ENCODE measurements at places on chromosomes 16 and 17.

DNA sequence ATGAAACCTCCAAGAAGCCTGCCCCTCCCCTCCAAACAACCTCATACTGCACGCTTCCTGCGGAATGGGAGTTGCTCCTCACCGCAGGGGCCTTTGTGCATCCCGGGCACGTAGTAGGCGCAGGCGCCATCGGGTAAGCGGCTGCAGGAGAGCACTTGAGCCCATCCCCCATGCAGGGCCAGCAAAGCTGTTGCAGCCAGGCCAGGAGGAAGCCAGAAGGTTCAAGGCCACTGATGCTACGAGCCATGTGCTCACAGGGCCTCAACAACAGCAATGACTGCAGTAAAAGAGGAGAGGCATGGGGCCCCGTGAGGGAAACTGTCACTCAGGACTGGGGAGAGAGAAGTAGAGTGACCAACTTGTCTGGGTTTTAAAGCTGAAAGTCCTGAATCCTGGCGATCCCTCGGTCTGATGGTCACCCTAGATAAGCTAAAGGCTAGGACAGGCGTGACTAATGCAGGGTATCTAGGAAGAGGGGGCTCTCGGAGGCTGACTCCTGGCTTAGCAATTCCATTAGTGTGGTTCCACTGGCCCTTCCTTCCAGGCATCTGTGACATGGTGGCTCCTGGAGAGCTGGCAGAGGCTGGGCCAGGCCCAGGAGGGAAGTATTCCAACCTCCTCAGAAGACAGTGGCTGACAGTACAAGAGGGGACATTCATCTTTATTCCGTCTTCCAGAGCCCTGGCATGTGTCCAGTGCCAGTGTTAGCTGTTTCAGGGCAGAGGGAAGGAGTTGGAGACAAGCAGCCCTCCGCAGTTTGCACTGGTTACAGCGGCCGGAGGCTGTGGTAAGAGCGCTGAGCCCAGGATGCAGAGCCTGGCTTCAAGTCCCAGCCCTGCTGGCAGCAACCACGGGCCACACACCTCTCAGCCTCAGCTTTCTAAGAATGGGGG, 20.8 kb downstream of the GOSR2 start:
- H3K27me3 ChIP-seq, result no peaks in the 10 kb centered on the region
- H3K27ac ChIP-seq, result no peak overlapping the region
- DNase-seq, result no peak
- H3K4me1 ChIP-seq, result peaks cover 17% of the 10 kb centered on the region
- H3K4me3 ChIP-seq, result no peak overlapping the region

GRCh38 chr16:84040823-84041820, 1.5 kb downstream of the SLC38A8 start:
- H3K4me1 ChIP-seq, result no peaks in the 10 kb centered on the region
- no peak for DNase-seq
- H3K4me3 ChIP-seq, result no peak overlapping the region
- no peaks in the 10 kb centered on the region for H3K27me3 ChIP-seq
- H3K36me3 ChIP-seq, result no peaks in the 10 kb centered on the region

- H3K4me3 ChIP-seq, result peak overlapping the region; percentile 99
- H3K27me3 ChIP-seq, result no peaks in the 10 kb centered on the region
- DNase-seq, result peak; percentile 85
- H3K4me1 ChIP-seq, result peaks cover 70% of the 10 kb centered on the region
- peaks cover 12% of the 10 kb centered on the region for H3K36me3 ChIP-seq
Measured at GRCh38 chr17:58335779-58336455, 7.3 kb upstream of the TSPOAP1 start.

- H3K36me3 ChIP-seq, result no peaks in the 10 kb centered on the region
- no peaks in the 10 kb centered on the region for H3K4me1 ChIP-seq
- H3K27ac ChIP-seq, result no peak overlapping the region
- no peak for DNase-seq
- H3K27me3 ChIP-seq, result no peaks in the 10 kb centered on the region
Measured at GRCh38 chr16:50992350-50993032, 158.6 kb downstream of the SALL1 start.

GRCh38 chr16:1308036-1308976, 1.1 kb upstream of the UBE2I start:
- DNase-seq, result no peak
- peaks cover 6% of the 10 kb centered on the region for H3K36me3 ChIP-seq
- H3K4me1 ChIP-seq, result peaks cover 48% of the 10 kb centered on the region
- no peaks in the 10 kb centered on the region for H3K27me3 ChIP-seq
- peak overlapping the region; percentile 100 for H3K27ac ChIP-seq

DNA sequence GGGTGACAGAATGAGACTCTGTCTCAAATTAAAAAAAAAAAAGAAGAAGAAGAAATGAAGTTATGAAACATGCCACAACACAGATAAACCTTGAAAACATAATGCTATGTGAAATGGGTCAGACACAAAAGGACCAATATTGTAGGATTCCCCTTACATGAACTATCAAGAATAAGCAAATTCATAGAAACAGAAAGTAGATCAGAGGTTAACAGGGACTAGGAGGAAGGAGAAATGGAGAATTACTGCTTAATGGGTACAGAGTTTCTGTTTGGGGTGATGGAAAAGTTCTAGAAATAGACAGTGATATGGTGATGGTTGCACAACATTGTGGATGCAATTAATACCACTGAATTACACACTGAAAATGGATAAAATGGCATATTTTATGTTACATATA, 16.3 kb downstream of the RANBP10 start:
- DNase-seq, result no peak
- H3K4me1 ChIP-seq, result peaks cover 6% of the 10 kb centered on the region
- no peak overlapping the region for H3K4me3 ChIP-seq
- H3K27ac ChIP-seq, result no peak overlapping the region

- no peak overlapping the region for H3K4me3 ChIP-seq
- H3K27me3 ChIP-seq, result no peaks in the 10 kb centered on the region
- no peaks in the 10 kb centered on the region for H3K36me3 ChIP-seq
- H3K4me1 ChIP-seq, result peaks cover 7% of the 10 kb centered on the region
- no peak for DNase-seq
Measured at GRCh38 chr16:82187829-82188228, 17.8 kb upstream of the MPHOSPH6 start.

DNA sequence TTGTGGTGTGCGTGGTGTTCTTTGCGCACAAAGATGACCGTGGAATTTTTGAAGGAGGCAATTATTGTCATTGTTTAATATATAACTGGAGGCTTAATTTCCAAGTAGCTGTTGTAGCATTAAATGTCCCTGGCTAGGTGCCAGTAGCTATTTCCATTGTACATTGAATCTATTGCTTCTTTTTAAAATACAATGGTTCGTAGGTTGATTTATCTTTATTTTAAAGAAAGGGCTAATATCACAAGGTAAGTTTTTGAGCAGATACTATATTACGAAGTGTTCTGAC, 127.1 kb downstream of the RPTOR start:
- H3K4me1 ChIP-seq, result peaks cover 37% of the 10 kb centered on the region
- H3K4me3 ChIP-seq, result no peak overlapping the region
- H3K27ac ChIP-seq, result no peak overlapping the region

All from CD4-positive, alpha-beta memory T cell (primary cell).